ENCODE measurements at places on chromosomes 11 and 22.
A peak's percentile ranks its signal among the peaks of the same experiment; 100 is the strongest.

DNA sequence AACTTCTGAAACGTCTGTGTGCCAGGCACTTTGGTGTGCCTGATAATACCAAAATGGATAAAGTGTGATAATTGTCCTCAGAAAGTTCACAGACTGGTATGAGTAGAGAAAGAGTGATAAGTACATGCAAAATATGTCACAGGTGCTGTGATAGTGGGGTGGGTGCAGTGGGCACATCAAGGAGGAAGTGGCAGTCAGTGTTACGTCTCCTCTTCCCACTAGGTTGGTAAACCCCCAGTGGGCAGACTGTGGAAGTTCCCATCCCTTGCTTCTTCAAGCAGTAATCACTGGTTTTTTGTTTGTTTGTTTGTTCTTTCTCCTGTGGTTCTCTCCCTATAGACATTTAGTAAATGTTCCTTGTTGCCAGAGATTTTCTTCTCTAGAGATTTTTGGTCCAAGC lies 5.4 kb downstream of the RNF121 start:
- no peak for DNase-seq

DNA sequence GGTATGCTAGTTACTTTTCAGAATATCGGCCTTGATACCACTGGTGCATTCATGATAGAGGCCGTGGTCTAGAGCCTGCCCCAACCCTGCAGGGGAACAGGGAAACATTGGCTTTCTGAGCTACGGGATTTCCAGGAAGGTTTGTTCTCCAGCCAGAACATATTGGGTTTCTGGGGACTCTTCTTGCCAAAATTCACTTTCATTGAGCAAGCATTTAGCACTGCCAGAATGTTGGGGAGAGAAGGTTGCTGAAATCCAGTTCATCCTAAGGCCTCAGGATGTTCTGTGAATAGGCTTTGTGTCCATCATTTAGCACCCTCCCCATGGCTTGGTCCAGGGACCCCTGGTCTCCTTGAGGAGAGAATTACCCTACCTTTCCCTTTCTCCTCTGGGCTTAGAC lies 36.7 kb downstream of the DRG1 start:
- no peak for DNase-seq

GRCh38 chr22:46714550-46714949 lies 23.5 kb downstream of the CERK start:
- DNase-seq = no peak

DNA sequence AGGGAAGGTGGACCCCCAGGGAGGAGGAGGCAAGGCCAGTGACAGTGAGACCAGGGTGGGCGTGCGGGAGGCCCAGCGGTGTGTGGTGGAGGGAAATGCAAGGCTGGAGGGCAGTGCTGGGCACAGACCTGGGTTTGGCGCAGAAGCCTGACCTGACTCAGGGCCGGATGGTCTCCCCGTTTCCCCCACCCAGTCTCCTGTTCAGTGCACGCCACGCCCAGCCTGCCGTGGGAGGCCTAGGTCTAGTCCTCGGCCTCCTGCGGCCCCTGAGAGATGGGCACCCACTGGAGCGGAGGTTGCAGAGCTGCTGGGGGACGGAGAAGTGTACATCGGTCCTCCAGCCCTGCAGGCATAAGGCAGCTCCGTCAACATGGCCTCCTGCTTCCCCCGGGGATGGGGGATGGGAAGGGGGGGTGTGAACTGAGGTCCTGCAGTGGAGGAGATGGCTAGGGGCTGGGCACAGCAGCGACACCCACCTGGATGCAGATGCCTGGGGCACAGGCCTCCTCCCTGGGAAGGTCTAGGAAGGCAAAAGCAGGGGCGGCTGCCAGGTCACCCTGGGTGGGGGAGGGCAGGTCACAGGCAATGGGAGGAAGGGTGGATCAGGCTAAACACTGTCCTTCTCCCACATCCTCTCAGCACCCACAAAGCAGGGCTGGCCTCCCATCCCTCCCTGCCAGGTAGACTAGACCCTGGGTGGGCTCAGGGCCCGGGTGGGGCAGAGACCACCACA lies 15.9 kb downstream of the IL17REL start:
- DNase-seq = no peak

- DNase-seq = no peak
Measured at GRCh38 chr11:121057922-121058321, 34.0 kb downstream of the TBCEL start.

DNA sequence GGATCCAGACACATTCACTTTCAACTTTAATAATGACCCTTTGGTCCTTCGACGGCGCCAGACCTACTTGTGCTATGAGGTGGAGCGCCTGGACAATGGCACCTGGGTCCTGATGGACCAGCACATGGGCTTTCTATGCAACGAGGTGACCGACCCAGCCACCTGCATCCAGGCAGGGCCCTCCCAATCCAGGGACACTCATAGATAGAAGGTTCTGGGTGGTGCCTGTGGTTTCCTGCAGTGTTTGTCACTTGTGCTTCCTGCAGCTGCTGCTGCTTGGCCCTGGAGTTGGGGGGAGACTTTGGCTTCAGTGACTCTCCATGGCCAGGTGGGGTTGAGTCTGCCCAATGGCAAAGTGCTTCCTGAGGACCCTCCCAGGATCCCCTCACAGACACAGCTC lies 7.3 kb downstream of the APOBEC3B start:
- no peak for DNase-seq

GRCh38 chr22:35540595-35541253 lies at the start of gene RASD2:
RASD2 (plus strand) TSS chr22:35540831; CDS start chr22:35546810, 5,979 bp downstream.
- no peak for DNase-seq

- DNase-seq = no peak
Measured at GRCh38 chr22:37771702-37772427, 35.9 kb upstream of the GCAT start.

- no peak for DNase-seq
Measured at GRCh38 chr11:130906616-130907015, 9.7 kb downstream of the SNX19 start.

DNA sequence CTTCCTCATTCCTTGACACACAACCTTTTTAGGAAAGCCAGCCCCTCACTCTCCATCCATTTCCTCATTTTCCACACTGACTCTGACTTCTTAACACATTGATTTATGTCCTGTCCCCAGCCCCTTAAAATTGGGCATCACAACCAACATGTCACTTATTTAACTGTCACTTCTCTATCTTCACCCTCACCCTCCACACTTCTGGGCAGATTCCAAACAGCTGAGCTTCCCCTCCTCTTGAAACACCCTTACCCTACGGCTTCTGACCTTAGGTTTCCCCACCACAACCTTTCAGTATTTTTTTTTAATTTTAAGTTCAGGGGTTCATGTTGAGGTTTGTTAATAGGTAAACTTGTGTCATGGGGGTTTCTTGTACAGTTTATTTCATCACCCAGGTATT lies 696.3 kb downstream of the DLG2 start:
- DNase-seq = no peak

GRCh38 chr11:33158596-33159275 lies 2.5 kb downstream of the CSTF3 start:
- DNase-seq = no peak

GRCh38 chr11:3905080-3905953 lies 49.9 kb downstream of the STIM1 start:
- peak; percentile 38 for DNase-seq

Measured in stimulated activated CD4-positive, alpha-beta T cell treated with anti-CD3 and anti-CD28 coated beads, TNF-alpha, amount 100 ng/mL, for 4 hours (primary cell).